Right ventricle myocardium superior (tissue), 1 donor: ENCODE measurements at places on chromosomes 11 and 22. TPM values are rescaled to one million over a fixed set of nuclear protein-coding genes. Genes with fewer than 3 reads are reported as not detected.

Gene IL17REL
- not detected for total RNA-seq

Gene MAP6
- total RNA-seq, result 4.9 TPM

Gene CD3D
- 0.62 TPM for total RNA-seq

Gene NPAS4
- total RNA-seq, result not detected

Gene LMNTD2
- total RNA-seq, result 0.22 TPM

GRCh38 chr11:117627259-117627658 is 169.8 kb downstream of the DSCAML1 start:
- DNase-seq, result no peak

- no peak for DNase-seq
Observed at GRCh38 chr11:41917900-41918299, 458.4 kb upstream of the LRRC4C start.

- DNase-seq, result no peak
Observed at GRCh38 chr22:38952281-38952993, 5.0 kb upstream of the APOBEC3A start.

GRCh38 chr11:702462-703461 is 3.3 kb upstream of the EPS8L2 start:
- DNase-seq, result no peak

GRCh38 chr11:20122131-20122530 is 38.1 kb downstream of the DBX1 start:
- DNase-seq, result no peak

DNA sequence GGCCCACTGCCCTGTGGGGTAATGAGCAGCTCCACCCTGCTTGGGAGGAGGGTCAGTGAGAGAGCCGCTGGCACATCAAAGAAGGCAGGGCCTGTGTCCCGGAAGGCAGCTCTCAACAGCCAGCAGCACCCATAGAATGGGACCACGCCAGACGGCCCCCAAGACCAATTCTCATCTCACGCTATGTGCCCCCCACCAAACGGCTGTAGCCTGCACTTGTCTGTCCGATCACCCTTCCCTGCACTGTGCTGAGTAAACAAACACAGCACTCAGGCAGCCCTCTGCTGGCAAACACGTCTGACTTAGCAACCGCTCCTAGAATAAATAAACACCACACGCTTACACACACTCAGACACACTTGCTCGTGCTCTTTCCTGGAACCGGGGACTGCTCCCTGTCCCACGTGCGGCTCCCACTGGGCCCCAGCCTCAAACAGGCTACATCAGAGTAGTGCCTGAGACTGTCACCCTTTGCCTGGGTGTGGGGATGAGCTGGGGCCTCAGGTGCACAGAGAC is 53.2 kb upstream of the CDON start:
- DNase-seq, result peak; percentile 77

DNA sequence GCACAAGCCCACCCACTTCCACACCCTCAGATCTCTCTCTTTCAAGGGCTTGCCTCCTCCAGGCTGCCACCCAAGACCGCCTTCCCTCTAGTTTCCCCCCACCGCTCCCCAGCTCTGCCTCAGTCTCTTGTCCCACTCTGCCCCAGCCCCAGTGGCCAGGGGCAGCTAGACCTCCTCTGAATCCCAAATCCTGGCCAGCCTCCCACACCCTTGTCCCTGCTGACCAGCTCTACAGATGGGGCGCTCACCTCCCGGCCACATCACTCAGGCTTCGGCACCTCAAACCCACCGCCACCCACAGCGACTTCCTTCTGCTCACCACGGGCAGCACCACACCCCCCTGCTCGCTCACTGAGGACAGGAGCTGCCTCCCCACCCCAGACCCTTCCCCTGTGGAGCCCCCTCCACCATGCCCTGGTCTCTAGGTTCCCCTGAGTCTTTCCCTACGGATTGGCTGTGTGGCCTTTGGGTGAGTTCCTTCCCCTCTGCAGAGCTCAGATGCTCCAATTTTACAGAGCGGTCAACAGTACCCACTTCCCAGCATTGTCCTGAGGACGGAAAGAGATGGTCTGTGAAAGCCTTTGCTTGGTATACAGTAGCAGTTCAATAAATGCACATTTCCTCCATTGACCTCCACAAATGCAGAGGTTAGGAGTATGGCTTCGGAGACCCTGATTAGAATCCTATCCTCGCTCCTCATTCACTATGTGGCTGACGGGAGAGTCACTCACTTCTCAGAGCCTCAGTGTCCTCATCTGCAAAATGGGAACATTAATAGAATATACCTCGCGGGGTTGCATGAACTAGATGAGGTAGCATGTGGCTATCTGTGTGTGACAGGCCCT is 11.5 kb upstream of the SPI1 start:
- DNase-seq, result peak; percentile 55

DNA sequence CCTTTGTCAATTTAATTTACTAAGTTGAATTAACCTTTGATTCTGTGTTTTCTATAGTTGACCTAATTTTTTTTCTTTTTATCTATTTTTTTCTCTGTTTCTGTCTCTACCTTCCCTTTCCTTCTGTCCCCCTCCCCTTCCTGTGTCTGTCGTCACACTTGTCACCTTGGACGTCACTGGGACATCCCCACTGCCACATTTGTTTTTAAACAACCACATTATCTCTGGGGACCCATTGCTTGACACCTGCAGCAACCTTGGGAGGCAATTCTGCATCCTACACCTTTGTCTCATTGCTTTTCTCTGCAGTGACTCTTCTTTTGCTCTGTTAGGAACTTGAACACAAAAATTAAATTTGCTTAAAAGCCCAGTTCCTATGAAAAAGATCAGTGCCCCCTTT is 51.8 kb upstream of the TTC12 start:
- DNase-seq, result no peak

GRCh38 chr11:57224537-57224936 is 12.5 kb downstream of the APLNR start:
- no peak for DNase-seq

DNA sequence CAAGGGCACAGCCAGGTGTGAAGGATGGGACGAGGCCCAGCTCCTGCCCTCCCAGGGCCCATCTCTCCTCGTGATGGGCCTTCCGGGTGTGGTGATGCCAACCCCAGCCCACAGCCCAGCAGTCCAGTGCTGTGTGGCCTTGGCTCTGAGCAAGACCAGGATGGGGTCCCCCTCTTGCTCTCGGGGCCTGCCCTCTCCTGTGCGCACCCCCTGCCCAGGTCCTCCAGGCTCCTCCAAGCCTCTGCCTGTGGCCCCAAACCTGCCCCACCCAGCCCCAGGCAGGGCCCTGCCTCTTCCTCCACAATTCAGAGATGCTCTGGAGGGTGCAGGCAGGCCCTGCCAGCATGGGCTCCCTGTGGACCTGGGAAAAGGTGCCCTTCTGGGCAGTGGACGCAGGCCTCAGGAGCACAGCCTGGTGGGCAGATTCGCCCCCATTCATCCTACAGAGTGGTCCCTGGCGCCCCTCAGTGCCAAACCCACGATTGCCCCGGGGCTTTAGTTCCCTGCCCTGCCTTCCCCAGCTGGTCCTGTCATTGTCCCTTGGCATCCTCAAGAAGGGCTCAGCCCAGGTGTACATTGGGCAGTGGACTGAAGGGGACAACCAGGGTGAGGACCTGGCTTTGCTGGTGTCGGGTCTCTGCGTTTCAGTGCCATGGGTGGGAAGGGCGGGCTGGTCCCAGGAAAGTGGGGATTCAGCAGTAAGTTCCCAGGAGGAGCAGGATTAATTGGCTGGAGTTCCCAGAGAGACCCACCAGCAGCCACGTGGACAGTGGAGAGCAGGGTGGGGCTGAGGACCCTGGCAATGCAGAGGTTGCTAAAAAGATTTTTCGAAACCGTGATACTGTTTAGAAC is 19.8 kb downstream of the EIF1AD start:
- no peak for DNase-seq

DNA sequence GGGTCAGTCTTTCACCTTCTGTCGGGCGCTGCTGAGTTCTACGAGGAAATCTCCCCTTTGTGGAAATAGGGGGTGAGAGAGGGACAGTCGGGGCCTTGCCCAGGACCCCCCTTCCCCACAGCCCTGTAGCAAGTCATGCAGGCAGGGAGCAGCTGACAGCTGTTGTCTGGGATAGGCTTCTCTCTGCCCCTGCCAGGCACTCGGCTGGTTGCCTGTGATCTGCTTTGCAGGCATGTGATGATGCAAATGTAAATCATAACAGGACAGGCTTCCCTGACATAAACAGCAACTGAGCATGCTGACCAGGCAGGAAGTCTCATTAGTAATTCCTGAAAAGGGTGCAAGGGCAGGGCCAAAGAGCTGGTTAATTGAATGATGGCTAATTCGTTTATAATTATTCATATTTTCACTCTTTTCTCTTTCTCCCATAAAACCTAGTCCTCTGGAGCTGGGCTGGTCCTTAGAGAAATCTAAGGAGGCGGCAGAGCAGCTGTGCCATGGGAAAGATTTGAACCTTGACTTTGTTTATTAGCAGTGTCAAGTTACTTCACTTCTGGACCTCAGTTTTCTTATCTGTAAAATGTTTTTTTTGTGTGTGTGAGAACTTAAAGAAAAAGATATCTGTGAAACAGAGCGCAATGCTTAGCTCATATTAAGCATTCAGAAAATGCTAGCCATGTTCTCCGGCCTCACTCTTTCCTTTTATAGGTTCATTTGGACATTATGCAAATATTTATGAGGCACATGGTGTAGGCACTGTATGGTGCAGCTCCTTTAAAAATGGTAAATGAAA is 129.7 kb downstream of the LDLRAD3 start:
- DNase-seq, result peak; percentile 60

DNA sequence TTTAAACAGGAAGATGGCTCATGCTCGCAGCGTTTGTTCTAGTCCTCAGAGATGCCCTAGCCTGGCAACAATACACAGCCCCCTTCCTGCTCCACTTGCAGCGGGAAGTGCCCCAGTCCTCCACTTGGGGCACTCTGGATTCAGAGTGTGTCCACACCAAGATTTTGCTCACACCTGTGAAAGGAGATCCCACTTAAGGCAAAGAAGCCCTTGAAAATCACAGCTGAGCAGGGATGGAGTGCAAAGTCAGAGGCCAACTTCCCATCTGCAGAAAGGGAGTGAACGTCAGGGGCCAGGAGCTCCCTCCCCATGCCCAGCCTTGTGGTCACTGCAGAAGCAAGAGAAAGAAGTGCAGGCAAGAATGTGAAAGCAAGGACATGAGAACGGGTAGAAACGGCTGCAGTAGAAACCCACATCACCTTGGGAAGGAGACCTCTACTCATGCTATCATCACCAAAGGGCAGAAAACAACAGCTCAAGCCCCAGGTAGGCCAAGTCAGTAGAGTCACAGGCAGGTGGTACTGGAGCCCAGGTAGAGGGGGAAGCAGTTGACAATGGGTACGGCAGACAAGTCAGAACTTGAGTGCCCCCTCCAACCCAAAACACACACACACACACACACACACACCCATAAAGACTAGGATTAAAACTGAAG is 157.4 kb downstream of the BUD13 start:
- no peak for DNase-seq

DNA sequence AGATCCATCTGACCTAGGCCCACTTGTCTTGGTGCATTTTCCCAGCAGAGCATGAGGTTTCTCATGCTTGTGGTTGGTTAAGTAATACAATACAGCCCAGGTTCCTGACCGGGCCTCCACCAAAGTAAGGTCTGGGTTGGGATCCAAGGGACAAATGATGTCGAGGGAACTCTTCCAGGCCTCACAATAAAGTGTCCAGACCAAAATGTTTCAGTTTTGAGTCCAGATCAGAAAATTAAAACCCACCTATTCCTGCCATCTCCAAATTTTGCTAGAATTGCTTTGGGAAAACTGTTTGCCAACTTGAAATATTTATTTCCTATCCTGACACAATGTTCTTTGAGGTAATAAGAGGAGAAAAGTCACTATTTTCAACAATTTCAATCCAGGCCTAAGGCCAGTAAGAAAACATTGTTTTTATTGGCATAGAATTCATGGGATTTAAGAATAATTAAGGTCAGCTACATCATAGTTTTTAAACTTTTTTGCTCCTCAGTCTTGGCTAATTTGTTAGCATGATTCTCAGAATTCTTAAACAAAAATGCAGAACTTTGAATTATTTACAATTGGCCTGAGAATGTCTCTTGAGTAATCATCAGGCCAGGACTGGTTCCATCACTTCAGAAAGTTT is 51.4 kb downstream of the ME3 start:
- no peak for DNase-seq

DNA sequence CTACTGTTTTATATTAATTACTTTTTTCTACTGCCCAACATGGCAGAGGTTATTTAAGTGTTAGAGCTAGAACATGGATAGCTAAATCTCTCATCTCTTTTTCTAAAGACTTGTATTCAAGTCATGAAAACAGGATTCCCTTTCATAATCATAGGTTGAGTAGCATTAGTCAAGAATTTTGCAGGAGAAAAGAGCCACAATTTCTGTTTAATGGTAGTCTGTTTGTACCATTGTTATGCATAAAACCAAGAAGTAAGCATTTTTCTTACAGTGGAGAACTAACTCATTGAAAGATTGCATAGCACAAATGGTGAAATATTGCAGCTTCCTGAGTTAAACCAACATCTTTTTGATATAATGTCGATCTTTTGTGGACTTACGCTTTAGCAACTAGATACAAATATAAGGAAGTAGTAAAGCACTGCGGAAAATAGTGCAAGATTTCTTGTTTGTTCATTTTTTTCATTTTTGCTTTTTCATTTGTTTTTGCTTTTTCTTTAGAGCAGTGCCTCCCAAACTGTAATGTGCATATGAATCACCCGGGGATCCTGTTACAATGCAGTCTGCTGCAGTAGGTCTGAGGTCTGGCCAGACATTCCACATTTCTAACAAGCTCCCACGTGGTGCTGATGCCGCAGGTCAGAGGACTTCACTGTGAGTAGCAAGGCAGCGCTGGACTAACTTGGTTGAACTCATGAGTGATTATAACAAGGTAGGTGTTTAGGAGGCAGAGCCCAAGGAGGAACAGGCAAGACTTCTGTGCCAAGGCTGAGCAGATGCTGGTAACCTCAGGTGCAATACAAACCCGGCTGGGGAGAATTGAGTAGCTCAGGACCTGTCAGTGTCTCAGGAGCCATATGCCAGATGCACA is 4.6 kb downstream of the ETS1 start:
- peak; percentile 38 for DNase-seq

DNA sequence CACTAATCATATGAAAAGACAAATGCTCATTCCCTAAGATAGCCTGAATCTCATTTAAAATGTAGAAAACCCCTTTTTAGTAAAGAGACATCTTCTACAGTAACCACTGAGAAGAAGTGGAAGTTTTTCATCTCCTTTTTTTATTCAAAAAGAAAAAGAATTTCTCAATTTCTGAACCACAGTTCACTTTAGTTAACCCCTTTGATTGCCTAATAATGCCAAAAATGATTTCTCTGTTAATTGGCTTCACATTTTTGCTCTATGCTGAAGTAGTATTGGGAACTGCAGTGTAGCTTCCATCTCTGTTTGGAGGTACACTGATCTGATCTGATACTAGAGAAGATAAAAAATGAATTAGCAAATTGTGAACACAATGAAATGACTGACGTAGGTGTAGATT is 58.3 kb downstream of the CD44 start:
- DNase-seq, result no peak
